ENCODE measurements at places on chromosomes 11 and 22. TPM values are rescaled to one million over a fixed set of nuclear protein-coding genes. Genes with fewer than 3 reads are reported as not detected.
A peak's percentile ranks its signal among the peaks of the same experiment; 100 is the strongest.

TBX10 gene
- total RNA-seq: not detected

DEPDC7 gene
- 4.0 TPM for total RNA-seq

PKDREJ gene
- not detected for total RNA-seq

DNA sequence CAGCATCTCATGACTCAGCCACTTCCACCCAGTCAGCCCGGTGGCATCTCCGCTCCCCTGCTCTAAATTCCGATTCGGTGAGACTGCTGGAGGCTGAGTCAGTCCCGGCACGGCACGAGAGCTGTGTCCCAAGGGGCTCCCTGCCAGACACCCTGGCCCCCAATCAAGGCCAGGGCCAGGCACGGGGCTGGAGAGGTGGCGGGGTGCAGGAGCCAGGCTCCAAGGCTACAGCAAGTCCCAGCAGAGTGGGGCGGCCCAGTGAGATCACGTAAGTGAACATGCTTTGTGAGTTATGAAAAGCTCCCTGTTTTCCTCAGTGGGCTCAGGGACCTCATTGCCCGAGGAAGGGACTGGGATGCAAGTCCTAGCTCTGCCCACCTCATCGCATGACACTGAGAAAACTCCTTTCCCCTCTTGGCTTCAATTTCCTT, 3.0 kb downstream of the C11orf68 start:
- H3K36me3 ChIP-seq: peaks cover 8% of the 10 kb centered on the region
- peak overlapping the region; percentile 97 for H3K27ac ChIP-seq
- H3K4me1 ChIP-seq: peaks cover 76% of the 10 kb centered on the region
- DNase-seq: peak; percentile 94
- no peaks in the 10 kb centered on the region for H3K27me3 ChIP-seq
- H3K4me3 ChIP-seq: peak overlapping the region; percentile 11

GRCh38 chr11:111977146-111978027, 40.2 kb downstream of the DIXDC1 start:
- H3K36me3 ChIP-seq: peaks cover 6% of the 10 kb centered on the region
- H3K27me3 ChIP-seq: no peaks in the 10 kb centered on the region
- peak overlapping the region; percentile 41 for H3K27ac ChIP-seq
- peak overlapping the region; percentile 66 for H3K4me3 ChIP-seq
- peak; percentile 22 for DNase-seq

DNA sequence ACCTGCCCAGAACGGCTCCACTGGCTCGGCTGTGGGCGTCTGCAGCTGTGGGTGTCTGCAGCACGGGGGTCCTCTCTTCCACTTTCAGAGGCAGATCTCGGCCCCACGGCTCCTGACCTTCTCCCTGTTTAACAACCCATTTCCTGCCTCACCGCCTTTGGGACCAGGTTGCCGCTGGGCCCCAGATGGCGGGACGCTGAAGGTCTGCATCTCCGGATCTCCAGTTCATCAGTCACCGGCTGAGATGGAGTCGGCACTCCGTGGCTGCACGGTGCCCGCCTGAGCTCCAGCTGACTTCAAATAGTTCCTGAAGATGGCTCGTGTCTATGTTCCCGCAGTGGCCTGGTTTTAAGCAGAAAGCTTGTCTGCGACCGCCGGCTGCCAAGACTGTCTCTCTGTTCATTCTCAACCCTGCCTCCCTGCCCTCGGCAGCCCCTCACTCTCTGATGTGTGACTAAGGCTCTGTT, 475.9 kb downstream of the BRD1 start:
- no peak for DNase-seq
- H3K27ac ChIP-seq: no peak overlapping the region
- H3K4me3 ChIP-seq: no peak overlapping the region
- no peaks in the 10 kb centered on the region for H3K4me1 ChIP-seq
- no peaks in the 10 kb centered on the region for H3K27me3 ChIP-seq

- peak; percentile 44 for DNase-seq
- H3K4me1 ChIP-seq: peaks cover 29% of the 10 kb centered on the region
- peak overlapping the region; percentile 84 for H3K4me3 ChIP-seq
- H3K36me3 ChIP-seq: peaks cover 1% of the 10 kb centered on the region
These were observed 783 bp upstream of the SLC35C1 start for GRCh38 chr11:45803971-45804760.

GRCh38 chr11:15871904-15872626, 484.3 kb downstream of the SOX6 start:
- H3K4me1 ChIP-seq: no peaks in the 10 kb centered on the region
- no peak for DNase-seq
- H3K27ac ChIP-seq: no peak overlapping the region
- H3K4me3 ChIP-seq: no peak overlapping the region

- no peaks in the 10 kb centered on the region for H3K27me3 ChIP-seq
- DNase-seq: no peak
- no peak overlapping the region for H3K4me3 ChIP-seq
- H3K36me3 ChIP-seq: no peaks in the 10 kb centered on the region
- no peak overlapping the region for H3K27ac ChIP-seq
- peaks cover 14% of the 10 kb centered on the region for H3K4me1 ChIP-seq
These were observed 71.0 kb downstream of the TMPRSS5 start for GRCh38 chr11:113634940-113635575.

- no peak within 1 kb of the TSS for H3K27ac ChIP-seq
- no peaks in the 10 kb centered on the region for H3K36me3 ChIP-seq
- no peak within 1 kb of the TSS for H3K4me3 ChIP-seq
- no peaks in the 10 kb centered on the region for H3K27me3 ChIP-seq
These were observed at the start of gene LSP1 for GRCh38 chr11:1852877-1853276. Gene LSP1 (plus strand): TSS chr11:1853084. CDS start chr11:1853145, 61 bp downstream.

- H3K36me3 ChIP-seq: no peaks in the 10 kb centered on the region
- no peak for DNase-seq
- H3K27me3 ChIP-seq: no peaks in the 10 kb centered on the region
- H3K4me3 ChIP-seq: no peak overlapping the region
These were observed 652.1 kb downstream of the NELL1 start for GRCh38 chr11:21321530-21321929.

- H3K27ac ChIP-seq: no peak overlapping the region
- H3K36me3 ChIP-seq: peaks cover 2% of the 10 kb centered on the region
- H3K4me3 ChIP-seq: no peak overlapping the region
- H3K27me3 ChIP-seq: peaks cover 8% of the 10 kb centered on the region
- DNase-seq: no peak
These were observed 43.3 kb upstream of the PHOX2A start for GRCh38 chr11:72287293-72287692.
